NAMALWA (cell line): ENCODE measurements at places on chromosomes 2 and 18.

- no peak for DNase-seq
Measured at GRCh38 chr2:159976527-159977160, 85.8 kb downstream of the PLA2R1 start.

DNA sequence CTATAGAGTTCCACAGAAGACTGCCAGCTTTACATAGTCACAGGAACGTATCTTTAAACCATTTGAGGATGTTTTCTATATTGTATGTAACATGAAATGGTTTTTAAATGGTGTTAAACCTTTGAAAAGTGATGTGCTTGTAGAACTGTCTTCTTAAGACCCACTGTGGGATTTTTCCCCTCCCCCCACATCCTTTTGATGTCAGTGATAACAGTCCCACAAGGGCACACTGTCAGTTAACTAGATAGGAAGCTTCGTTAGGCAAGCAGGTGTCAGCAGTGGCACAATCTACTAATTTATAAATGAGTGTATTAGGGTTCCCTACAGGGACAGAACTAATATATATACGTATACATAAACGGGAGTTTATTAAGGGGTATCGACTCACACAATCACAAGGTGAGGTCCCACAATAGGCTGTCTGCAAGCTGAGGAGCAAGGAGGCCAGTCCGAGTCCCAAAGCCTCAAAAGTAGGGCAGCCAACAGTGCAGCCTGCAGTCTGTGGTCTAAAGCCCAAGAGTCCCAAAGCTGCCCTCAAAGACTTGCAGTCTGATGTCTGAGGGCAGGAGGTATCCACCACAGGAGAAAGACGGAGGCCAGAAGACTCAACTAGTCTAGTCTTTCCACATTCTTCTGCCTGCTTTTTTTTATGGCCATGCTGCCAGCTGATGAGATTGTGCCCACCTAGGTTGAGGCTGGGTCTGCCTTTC lies 23.8 kb upstream of the HNRNPLL start:
- DNase-seq = no peak

DNA sequence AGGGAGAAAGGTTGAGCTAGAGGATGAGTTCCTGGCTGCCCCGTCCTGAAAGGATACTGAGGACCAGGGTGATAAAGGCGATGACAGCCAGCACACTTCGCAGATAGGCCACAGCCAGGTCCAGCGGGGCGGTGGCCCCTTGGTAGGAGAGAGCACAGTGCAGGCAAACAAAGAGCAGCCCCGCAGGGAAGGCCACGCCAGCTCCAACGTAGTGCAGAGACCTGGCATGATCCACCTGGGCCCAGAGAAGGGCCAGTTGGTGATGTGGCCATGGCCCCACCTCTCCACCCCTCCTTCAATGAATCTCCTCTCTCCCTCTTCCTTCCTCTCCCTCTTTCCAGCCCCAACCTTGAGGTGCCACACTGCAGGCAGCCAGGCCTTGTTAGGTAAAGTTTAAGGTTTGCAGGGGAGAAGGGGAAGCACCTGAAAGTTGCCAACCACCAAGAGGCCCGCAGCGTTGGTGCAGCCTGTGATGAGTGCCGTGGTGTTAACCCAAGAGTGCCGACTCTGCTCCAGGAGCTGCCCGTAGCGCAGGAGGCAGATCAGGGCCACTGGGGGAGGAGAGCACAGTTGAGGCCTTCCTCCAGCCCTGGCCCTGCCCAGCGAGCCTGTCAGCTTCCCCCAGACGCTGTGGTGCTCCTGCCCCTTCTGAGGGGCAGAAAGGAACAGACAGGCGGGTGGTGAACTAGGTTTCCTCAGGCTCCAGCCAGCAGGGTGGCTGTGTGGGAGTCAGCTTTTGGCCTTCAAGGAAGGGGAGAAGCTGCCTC lies 2.8 kb downstream of the TMEM150A start:
- DNase-seq = no peak

DNA sequence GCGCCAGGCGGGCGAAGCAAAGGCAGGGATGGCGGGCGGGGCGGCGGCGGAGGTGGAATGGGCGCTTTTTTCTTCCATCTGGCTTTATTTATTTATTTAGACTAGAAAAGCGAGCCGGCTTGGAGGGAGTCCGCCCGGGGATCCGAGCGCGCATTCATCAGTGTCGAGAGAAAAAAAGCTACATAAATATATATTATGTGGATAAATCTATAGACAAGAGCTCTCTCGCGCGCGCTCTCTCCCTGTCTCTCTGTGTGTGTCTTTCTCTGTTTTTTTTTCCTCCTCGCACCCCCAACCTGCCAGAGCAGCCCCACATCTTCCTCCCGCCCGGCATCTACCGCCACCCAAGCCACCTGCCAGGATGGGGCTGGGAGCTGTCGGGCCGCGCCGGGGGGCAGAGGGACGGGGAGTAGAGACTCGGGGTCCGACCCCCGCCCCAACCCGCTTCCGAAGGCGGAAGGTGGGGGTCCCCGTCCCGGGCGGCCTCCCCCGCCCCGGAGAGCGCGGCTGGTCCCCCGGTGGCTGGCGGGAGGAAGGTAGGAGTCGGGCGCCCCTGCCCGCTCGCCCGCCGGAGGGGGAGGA lies 972 bp upstream of the CELF4 start:
- no peak for DNase-seq

DNA sequence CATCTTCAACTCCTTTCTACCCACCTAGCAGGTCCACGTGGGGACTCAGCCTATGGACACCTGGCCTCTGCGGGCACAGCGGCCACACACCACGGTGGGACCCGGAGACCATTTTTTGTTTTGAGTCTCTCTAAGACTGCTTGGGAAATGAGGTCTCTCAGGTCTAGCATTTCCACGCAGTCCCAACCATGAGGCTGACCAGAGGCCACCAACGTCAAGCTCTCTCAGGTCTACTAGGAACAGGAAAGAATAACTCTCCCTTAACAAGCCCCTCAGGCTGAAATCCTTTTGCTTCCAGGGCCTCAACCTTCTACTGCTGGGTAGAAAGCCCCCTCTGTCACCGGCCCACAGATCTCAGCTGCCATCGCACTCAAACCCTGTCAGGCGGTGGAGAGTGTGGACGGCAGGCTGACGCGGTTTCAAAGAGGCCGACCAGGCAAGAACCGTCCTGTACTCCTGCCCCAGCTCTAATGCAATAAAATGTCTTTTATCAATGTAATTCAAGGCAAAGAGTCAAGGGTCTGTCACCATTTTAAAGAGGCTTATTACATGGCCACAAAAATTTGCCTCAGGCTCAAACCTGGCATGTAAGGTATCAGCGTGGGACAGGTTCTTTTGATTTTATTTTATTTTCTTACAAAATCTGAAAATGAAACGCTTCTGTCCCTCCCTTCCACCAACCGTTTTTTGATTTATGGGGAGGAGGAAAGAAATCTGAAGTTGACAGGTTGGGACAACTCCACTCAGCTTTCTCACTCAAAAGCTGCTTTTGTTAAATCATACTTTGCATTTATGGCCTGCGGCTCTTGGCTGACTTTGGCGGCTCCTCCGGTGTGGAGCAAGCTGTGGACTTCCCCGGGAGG lies 74.0 kb downstream of the BCL11A start:
- DNase-seq = no peak

DNA sequence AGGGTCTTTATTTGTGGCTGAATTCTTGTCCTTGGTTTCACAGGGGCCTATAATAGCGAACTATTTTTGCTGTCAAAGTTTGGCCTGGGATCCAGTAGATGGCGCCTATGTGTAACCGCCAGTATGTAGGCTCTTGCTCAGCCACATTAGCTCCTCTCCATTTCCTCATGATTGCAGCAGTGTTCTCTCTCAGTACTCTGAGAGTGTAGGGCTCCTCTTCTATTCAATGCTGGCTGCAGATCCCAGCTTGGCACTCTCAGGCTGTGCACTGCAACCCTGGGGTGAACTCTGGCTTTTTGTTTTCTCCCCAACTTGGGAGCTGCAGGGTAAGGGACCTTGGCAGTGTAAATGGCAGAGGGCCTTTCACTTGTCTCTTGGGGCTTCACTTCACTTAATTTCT lies 344.6 kb upstream of the CHAC2 start:
- peak; percentile 69 for DNase-seq

- DNase-seq = peak; percentile 66
Measured at GRCh38 chr2:128178650-128179460, 87.9 kb downstream of the UGGT1 start.

DNA sequence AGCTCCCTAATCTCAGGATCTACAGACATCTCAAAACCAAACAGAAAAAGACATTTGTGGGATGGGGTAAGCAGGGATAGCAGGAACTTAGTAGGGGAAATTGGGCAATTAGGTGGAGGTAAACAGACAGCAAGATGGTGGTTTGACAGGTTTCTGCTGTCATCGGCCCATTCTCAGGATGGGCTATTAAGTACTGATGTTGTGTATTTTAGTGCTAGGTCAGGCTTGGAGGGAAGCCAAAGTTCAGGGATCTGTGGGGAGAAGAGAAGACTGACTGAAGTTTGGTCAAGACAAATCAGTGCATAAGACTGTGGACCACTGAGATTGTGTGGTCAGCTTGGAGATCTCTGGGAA lies 96.8 kb upstream of the THUMPD2 start:
- no peak for DNase-seq

DNA sequence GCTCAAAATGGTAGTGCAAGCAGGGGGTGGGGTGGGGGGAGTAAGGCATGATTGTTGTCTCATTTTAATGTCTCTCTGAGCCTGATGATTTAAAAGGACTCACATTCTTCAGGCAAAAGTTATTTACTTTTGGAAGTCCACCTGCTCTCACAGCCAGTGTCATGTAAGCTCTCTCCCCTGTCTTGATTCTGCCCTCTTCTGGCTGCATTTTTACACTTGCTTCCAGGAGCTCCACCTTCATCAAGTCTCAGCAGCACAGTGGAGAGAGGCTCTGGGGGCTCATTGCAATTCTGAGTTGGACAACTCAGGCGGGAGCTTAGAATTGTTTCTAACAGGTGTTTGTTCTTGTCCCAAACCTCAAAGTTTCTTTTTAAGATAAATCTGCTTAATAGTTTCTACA lies 39.2 kb downstream of the GNAL start:
- peak; percentile 45 for DNase-seq

DNA sequence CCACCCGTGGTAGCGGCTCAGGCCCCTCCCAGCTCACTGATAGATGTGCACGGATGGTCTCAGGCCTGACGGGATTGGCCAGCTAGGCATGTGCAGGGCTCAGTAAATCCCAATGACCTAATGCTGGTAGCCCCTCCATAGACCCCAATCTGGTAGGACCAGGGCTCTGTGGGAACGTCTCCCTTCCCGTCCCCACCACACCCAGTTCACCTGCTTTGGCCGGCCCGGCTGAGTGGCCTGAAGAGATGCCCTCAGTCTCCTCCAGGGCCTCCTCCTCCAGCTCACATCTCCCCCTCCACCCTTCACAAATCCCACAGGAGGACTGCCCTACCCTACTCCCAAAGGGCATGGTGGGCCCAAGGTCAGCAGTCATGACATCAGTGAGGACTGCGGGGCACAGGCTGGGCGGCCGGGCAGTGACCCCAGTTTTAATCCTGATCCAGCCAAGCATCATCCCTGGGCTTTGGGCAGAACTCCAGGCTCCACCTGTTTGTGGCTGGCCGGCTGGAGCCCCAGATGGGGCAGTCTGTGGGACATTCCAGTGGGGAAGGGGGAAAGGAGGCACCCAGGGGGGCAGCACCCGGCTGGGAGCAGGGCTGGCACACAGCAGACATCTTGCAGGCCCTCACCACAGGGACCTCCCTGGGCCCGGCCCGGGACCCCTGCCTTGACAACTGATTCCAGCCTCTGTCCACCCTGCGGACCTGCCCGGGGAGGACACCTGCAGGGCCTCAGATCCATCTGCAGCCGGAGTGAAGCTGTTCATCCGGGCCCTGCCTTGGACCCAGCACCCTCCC lies 2.3 kb downstream of the KIF1A start:
- no peak for DNase-seq

- DNase-seq = peak; percentile 85
Measured at GRCh38 chr2:10668402-10669012, 21.3 kb downstream of the NOL10 start.

GRCh38 chr2:143608758-143609157 lies 479.5 kb downstream of the ARHGAP15 start:
- no peak for DNase-seq
